Transverse colon (tissue), 4 donors: ENCODE measurements at places on chromosomes 11 and 22. TPM values are rescaled to one million over a fixed set of nuclear protein-coding genes. Genes with fewer than 3 reads are reported as not detected.

GRCh38 chr11:116449522-116449921 lies 323.3 kb downstream of the BUD13 start:
- DNase-seq: no peak

- DNase-seq: no peak
Measured at GRCh38 chr11:78427615-78428265, 10.1 kb upstream of the GAB2 start.

GRCh38 chr22:46794491-46794890 lies 32.0 kb downstream of the TBC1D22A start:
- no peak for DNase-seq

Gene ZNF214
- total RNA-seq: 1.1 TPM

Gene APOA4
- total RNA-seq: not detected

DNA sequence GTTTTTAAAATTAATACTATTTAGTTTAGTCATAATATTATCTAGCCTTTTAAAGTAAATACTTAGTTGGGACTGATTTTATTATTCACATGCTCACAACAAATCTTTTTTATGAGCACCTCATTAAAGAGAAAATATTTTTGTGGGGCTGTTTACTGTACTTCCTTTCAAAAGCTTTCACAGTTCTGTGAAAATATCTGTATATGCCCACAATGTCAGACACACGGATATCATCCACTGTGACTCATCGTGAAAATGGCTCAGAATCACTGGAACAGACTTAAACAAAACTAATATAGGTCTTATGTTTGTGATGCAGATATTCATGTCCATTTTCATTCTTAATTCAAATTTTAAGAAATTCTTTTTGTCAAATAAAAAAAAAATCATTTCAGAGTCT lies 305.2 kb downstream of the RAB38 start:
- DNase-seq: no peak

DNA sequence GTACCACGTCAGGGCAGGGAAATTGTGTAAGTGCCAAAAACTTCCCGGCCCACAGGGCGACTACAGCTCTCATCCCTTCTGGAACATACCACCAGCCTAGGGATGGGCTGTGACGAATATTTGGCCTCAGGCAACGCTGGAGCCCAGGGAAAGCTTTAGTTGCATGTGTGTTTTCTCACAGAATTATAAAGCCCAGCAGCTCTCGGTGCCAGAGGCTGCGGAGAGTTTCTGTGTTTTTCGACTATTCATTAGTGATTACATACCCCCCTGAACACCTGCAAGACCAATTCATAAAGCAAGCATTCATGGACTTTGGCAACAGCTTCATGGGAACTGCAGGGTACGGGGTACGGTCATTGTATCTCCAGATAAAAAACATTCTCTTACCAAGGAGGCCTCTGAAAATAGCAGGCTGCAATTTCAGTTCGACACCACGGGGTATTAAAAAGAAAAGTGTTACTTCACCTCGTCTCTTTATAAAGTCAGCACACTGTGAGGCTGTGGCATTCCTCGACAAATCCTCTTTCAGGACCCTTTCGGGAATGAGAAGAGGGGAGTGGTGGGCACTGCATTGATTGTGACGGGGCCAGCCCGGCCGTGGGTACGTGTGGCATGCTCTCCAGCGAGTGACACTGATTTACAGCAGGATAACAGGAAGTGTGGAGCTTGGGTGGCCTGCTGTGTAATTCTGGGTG lies 243.6 kb upstream of the SORL1-AS1 start:
- no peak for DNase-seq

GRCh38 chr11:92948116-92948515 lies 21.3 kb upstream of the MTNR1B start:
- DNase-seq: peak; percentile 59

- DNase-seq: no peak
Measured at GRCh38 chr11:93732237-93732892, 8.9 kb downstream of the TAF1D start.

Gene PGA5
- not detected for total RNA-seq

DNA sequence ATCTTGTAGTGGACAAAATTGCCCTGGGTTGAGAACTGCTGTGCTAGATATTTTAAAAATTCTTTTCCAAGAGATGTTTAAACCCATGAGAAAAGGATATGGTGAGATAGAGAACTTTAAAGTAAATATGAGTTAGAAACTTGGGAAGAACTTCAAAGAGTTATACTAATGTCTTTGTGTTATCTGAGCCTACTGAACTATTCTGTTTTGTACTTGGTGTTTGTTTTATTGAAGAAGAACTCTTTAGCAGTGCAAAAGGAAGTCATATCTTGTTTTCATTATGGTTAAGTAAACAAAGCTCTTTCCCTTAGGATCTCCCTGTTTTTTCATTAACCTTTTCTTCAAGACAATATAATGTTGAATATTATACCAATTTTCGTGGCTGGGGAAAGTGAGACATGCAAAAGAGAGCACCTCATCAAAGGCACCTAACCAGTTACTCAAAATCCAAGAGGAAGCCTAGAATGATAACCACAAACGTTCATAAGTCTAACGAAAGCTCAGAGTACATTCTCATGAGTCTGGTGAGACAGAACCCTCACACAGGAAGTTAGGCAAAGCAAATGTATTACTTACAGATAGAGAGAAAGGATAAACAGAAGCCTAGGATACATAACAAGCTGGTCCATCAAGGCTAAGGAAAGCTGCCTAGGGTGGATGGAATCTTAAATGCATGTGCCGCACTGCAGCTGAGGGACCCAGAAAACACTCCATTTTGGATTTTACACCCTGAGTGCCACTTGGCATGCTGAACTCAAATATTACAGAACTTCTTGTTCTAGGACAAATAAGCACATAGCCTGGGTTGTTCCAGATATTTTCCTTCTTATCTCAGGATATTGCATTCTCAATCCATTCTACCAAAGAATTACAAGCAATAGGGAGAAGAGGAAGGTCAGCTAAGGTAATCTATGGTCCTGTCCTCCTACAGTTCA lies 112.5 kb upstream of the ANO3 start:
- no peak for DNase-seq

DNA sequence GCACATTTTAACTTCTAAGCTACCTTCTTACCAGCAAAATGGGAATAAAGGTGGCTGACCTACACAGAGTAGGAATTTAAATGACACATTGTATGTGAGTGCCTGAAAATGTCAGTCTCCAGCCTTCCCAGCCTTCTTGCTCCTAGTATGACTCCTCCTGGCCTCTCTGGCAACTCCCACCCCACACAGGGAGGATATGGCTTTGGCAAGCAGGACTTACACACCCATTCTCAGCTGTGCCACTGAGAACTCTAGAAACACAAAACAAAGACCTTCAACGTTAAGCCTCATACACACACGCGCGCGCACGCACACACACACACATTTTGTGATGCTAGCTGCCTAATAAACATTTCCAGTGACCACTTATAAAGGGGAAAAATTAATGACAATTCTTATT lies 65.8 kb downstream of the PACSIN2 start:
- no peak for DNase-seq

- peak; percentile 78 for DNase-seq
Measured at GRCh38 chr11:47415949-47416472, 7.6 kb downstream of the SLC39A13 start.

DNA sequence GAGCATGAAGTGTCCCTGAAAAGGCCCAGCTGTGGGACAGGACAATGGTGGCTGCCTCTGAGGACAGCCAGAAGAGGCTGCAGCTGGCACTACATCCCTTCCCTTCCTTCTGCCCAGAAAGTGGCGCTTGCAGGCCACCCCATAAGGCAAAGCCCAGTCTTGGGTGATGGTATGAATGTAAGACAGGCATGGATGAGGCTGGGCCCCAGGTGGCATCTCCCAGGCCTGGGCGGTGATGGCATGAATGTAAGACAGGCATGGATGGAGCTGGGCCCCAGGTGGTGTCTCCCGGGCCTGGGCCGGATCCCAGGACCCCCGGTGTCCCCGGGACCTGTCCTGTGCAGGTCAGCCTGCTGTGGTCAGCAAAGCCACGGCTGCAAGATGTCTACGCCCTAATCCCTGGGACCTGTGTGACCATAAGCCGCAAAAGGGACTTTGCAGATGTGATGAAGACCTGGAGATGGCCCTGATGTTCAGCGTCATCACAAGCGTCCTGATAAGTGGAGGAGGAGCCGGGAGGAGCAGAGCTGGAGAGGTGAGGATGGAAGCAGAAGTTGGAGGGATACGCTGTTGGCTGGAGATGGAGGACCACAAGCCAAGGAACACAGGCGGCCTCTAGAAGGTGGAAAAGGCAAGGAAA lies 181.1 kb downstream of the CTTN start:
- DNase-seq: no peak

GRCh38 chr11:69293819-69294505 lies at the start of gene MYEOV:
Gene MYEOV (plus strand): TSS chr11:69294155. CDS start chr11:69295355, 1,200 bp downstream.
- peak; percentile 81 for DNase-seq

Gene AMOTL1
- total RNA-seq: 23.9 TPM

GRCh38 chr11:45929486-45930030 lies 7.1 kb downstream of the LARGE2 start:
- no peak for DNase-seq

DNA sequence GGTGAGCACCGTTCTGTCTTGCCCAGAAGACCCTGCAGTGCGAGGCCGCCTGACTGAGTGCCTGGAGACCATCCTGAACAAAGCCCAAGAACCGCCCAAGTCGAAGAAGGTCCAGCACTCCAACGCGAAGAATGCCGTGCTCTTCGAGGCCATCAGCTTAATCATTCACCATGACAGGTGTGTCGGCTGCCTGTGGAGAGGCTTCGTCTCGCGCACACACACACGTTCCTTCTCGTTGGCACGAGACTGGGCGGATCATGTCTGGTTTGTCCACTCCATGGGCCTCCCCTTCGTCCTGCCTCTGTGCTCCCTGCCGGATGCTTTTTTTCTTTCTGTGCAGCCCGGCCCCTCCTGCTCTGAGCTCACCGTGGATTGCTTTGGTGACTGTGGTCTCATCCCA lies 51.1 kb downstream of the MUC6 start:
- DNase-seq: peak; percentile 32

DNA sequence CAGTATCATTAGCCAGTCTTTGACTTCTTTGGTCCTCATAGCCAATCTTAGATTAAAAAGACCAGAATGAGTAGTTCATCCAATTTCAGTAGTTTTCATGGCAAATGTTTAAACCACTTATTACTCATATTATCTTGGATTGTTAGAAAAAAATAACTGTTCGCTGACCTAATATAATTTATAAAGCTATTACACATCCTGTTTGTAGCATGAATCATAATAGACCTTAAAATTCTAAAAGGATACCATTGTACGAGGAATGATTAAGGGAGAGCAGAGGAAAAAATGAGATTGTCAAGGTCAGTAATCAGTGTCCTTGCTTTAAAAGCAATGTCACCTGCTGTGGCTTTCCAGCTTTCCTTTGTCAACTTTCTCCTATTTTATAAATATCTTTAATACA lies 371.2 kb downstream of the NELL1 start:
- no peak for DNase-seq

Gene MS4A6A
- total RNA-seq: 54.3 TPM
